Fibroblast of skin of left quadriceps (primary cell): ENCODE measurements at places on chromosomes 1 and 21.

DNA sequence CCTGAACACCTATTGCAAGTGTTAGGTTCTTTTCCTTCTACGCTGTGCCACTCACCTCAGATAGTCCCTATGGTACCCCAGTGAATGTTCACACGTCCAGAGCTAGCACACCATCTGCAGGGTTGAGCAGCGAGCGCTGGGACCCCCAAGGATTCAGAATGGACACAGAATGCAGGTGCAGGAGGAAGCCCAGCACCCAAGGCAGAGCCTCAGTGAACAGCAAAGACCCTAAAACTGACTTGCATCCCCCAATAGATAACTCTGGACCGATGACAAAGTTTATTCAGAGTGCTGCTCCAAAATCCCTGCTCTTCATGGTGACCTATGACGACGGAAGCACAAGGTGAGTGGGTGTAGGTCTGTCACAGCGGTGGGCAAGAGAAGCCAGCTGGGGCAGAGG lies 15.1 kb upstream of the MX2 start:
- DNase-seq, result no peak

DNA sequence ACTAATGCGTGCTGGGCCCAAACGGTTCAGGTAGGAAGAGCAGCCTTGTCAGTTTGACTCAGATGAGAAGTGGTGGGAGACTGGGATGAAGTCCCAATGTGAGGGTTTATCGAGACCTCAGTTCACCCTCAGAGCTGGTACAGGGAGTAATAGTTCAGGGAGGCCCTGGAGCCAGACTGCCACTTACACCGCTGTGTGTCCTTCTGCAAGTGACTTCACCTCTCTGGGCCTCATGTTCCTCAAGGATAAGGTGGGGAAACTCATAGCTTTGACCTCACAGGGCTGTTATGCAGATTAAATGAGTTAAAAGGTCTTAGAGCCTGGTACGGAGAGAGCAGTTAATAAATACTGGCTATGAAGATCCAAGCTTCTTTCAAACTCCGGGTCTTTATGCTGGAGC lies 219.9 kb downstream of the TRABD2B start:
- no peak for DNase-seq

GRCh38 chr1:20712215-20712577 lies 5.6 kb downstream of the KIF17 start:
- DNase-seq, result no peak

DNA sequence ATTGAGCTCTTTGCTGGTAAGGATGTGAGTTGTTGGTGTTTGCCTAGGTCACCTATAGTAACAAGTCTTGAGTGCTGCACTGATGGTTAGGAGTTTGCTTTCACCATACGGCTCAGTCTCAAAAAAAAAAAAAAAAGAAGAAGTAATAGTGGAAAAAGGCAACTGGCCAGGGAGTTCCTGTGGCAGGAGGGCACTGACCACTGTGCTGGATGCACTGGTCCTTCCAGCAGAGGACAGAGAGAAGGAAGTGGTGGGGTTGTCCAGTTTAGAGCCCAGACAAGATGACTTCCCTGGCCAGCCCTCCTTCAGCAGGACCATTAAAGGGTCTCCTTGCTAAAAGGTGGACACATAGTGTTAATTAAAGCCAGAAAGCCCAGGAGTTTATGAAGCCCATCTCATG lies 11.9 kb upstream of the PTCH2 start:
- no peak for DNase-seq

GRCh38 chr1:37362594-37363385 lies 111.6 kb upstream of the ZC3H12A start:
- DNase-seq, result no peak

- DNase-seq, result no peak
These were observed 44.8 kb downstream of the SLC45A1 start for GRCh38 chr1:8362701-8363101.

GRCh38 chr1:6495041-6495441 lies 3.6 kb upstream of the PLEKHG5 start:
- DNase-seq, result no peak

DNA sequence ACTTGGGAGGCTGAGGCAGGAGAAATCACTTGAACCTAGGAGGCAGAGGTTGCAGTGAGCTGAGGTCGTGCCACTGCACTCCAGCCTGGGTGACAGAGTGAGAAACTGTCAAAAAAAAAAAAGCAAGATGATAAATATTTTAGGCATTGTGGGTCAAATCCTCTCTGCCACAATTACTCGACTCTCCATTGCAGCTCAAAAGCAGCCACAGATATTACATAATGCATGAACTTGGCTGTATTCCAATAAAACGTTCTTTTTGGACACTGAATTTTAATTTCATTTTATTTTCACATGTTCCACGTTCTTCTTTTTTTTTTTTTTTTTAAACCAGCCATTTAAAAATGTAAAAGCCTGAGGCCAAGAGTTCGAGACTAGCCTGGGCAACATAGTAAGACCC lies 69.4 kb downstream of the TCP10L start:
- DNase-seq, result no peak
